ENCODE measurements at places on chromosomes 13 and 19. TPM values are rescaled to one million over a fixed set of nuclear protein-coding genes. Genes with fewer than 3 reads are reported as not detected.

The C1QTNF9B gene
- not detected for total RNA-seq

GRCh38 chr13:26914148-26914547, 153.6 kb upstream of the GPR12 start:
- no peaks in the 10 kb centered on the region for H3K36me3 ChIP-seq
- no peak overlapping the region for H3K27ac ChIP-seq
- H3K4me3 ChIP-seq, result no peak overlapping the region
- no peak for DNase-seq

The AXL gene
- 271 TPM for total RNA-seq

DNA sequence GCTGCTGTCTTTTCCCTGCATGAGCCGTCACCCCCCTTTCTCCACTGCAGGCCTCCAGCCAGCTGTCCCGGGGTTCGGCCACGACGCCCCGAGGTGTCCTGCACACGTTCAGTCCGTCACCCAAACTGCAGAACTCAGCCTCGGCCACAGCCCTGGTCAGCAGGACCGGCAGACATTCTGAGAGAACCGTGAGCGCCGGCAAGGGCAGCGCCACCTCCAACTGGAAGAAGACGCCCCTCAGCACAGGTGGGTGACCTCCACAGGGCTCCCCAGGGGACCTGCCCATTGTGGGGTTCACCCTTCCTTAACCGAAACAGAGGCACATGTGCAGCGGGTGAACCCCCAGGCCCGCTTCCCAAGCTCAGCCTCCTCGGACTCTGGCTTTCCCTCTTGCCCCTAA, 13.1 kb downstream of the TSSK6 start:
- H3K36me3 ChIP-seq, result 0 out of 2 replicates have a peak, but pooled peaks cover 19% of the 10 kb centered on the region
- no peak overlapping the region for H3K4me3 ChIP-seq
- no peaks in the 10 kb centered on the region for H3K27me3 ChIP-seq
- H3K4me1 ChIP-seq, result no peaks in the 10 kb centered on the region
- DNase-seq, result no peak

GRCh38 chr13:112722433-112723263, 32.8 kb downstream of the ATP11A start:
- peaks cover 94% of the 10 kb centered on the region for H3K4me1 ChIP-seq
- no peaks in the 10 kb centered on the region for H3K27me3 ChIP-seq
- peak overlapping the region; percentile 95 for H3K27ac ChIP-seq

The ZNF497 gene
- total RNA-seq, result 8.6 TPM
